ENCODE measurements at places on chromosomes 13 and 19.

DNA sequence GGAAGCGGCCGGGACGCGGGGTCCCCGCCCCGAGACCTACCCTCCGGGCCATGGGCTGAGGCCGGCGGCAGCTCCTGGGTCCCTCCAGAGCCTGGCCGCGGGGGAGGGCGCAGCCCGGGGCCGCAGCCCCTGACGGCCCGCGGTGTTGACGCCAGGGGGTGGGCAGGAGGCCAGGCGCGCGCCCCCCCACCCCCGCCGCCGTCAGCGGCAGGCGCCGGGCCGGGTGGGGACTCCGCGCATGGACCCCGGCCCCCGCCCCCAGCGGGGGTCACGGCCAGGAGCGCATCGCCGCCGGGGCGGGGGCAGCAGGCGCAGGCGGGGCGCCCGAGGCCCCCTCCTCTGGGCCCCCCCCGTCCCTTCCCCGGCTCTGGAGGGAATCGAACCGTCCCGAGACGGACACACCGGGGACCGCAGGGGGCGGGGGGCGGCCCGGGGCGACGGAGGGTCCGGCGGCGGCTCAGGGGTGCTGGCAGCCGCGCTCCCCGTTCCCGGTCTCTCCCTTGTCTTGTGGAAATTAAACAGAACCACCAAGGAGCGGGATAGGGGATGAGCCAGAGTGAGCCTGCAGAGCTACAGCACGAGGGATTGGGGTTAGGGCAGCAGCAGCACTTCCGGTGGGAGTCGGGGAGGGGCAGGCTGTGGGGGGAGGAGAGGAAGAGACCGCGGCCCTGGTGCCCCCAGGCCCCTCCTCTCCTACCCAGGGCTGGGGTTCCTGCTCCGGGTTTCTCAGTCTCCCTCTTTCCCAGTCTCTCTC, at the start of gene MEIS3:
TSS of gene MEIS3 (minus strand) at position 498 of the 754 bp plus-strand sequence. CDS start at position 52, 446 bp downstream.
- no peak for DNase-seq

GRCh38 chr13:50577806-50578205, 265.7 kb downstream of the DLEU7 start:
- no peak for DNase-seq

DNA sequence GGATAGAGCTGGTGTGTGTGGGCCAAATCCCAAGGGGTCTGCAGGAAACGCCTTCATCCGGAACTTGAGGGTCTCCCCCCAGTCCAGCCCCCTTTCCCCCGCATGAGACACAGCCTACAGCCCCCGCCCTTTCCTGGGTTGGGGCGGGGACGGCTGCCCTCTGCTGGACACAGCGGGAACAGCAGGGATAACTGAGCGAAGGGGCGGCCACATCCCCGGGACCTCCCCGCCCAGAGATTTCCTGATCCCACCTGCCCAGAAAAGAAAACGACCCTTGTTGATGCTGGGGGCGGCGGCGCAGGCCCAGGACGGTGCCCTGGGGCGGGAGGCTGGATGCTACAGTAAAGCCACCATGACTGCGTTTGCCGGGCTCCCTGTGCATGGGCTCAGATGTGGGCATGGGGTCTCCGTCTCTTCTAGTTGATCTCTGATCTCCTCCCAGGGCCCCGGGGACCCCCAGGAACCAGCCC, 14.2 kb downstream of the ONECUT3 start:
- DNase-seq = peak; percentile 32

DNA sequence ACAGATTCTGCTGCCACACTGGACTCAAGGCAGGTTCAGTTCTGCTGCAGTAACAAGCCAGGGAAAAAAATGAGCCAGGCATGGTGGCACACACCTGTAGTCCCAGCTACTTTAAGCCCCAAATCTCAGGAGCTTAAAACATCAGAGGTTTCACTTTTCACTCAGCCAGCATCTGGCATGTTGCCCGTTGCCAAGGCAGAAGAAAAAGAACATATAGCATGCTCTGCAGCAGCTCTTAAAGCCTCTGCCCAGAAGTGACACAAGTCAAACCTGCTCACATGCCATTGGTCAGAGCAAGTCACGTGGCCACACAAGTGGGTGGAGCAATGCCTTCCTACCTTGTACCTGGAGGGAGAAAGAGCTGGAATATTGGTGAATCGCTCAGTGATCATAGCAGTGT, 14.7 kb upstream of the ADGRE5 start:
- peak; percentile 64 for DNase-seq

DNA sequence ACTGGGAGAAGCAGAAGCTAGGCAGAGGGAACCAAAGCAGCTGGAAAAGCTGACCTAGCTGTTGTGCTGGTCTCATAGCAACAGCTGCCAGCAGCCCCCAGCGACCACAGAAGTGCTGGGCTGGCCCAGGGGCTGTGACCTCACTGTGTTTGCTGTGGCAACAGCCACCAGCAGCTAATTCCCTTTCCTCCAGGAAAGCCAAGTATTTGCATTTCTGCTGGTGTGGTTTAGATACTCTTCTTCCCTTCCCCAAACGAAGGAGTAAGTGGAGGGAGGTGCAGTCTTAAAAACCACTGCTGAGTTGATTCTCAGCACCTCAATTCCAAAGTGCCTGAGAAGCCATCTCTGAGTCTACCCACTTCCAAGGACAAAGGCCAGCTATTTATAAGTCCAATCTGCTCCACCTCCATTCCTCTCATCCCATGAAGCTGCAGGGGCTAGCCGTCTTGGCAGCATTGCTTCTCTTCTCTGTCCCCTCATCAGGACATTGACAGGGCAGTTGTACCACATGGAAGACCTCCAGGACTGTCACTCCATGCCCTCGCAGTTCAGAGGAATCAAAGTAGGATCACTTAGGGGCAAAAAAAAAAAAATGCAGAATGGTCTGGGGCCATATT, 11.5 kb upstream of the CCDC97 start:
- peak; percentile 72 for DNase-seq

GRCh38 chr19:47179653-47180310, 49.1 kb downstream of the SAE1 start:
- DNase-seq = no peak

- DNase-seq = no peak
Measured at GRCh38 chr13:97015661-97016350, 21.5 kb upstream of the OXGR1 start.

GRCh38 chr13:92873029-92873428, 353.6 kb upstream of the GPC6 start:
- no peak for DNase-seq

- no peak for DNase-seq
Measured at GRCh38 chr13:29323954-29324353, 271.5 kb downstream of the SLC7A1 start.

DNA sequence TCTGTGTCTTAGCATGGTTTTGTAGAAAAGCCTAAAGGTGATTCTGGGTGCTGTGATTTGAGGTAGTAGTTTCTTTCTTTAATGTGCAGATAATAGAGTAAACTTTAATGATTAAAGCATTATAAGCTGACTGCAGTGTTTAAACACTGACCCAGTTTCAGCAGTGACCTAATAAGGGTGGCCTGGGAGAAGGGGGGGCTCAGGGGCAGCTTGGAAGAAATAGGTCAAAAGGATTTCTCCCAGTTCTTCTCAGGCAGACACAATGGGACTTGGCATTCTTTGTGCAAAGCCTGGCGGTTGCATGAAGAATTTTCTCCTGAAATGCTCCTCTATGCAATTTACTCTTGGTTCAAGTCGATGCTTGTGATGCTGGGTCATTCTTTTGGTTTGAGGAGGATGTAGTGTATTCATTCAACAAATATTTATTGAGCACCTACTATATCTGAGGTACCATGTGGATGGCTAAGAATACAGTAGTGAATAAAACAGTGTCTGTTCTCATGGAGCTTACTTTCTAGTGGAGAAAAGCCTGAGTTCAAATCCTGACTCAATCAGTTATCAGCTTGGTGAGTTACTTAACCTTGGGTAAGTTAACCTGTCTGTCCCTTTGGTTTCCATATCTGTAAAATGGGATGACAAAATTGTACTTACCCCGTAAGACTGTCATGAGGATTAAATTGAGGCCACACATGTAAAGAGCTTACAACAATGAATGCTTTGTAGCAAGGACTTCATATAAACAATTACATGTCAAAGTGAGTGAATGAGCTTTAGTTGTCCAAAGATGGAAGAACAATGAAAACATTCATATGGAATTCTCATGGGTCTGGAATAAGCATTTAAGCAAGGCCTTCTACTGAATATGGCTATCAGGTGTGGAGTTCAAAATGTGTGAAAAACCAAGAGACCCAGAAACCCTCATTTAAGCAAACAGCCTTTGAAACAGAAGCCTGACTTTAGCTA, 210.2 kb downstream of the KCNRG start:
- DNase-seq = peak; percentile 17

DNA sequence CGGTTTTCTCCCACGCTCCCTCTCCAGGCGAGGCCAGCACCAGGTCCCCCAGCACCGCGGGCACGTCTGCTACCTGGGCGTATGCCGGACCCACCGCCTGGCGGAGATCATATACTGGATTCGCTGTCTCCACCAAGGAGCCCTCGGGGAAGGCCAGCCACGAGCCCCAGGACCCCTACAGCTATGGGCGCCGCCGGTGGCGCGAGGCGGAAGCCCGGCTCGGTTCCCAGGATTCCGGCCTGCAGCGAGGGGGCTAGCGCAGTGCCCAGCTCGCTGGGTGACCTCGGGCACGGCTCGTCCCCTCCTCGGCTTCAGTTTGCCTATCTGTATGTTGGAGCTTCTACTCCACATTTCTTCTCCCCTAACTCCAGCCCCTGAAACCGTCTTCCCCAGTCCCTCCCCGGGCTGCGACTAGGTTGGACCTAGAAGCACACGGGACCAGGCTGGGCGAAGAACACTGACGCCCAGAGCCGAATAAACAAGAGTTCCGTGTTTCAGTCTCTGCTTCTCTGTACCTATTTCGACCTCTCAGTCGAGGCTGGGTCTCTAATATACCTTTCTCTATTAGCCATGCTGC, 749 bp upstream of the CPT1C start:
- DNase-seq = no peak

DNA sequence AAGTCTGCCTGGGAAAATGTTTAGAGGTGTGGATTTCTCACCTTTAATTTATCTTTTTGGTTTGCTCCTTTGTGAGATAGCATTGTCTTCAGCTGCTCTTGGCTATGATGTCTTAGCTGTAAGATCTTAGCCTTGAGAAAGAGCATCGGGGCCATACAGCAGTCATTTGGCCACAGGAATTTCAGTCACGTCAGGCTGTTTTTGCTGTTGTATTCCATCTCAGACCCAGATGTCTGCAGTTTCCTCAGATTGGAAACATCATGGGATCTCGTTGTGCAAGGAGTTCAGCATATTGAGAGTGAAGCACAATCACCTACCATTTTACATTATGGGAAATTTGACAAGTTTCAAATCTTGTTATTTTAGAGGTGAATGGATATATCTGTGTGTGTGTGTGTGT, 89.3 kb upstream of the C1QTNF9B start:
- peak; percentile 89 for DNase-seq

GRCh38 chr19:44718441-44719261, 19.7 kb downstream of the CEACAM16 start:
- peak; percentile 94 for DNase-seq

- DNase-seq = no peak
Measured at GRCh38 chr19:54949412-54949811, 2.1 kb upstream of the NLRP7 start.

GRCh38 chr19:18278521-18279265, 2.7 kb downstream of the JUND start:
- peak; percentile 45 for DNase-seq

DNA sequence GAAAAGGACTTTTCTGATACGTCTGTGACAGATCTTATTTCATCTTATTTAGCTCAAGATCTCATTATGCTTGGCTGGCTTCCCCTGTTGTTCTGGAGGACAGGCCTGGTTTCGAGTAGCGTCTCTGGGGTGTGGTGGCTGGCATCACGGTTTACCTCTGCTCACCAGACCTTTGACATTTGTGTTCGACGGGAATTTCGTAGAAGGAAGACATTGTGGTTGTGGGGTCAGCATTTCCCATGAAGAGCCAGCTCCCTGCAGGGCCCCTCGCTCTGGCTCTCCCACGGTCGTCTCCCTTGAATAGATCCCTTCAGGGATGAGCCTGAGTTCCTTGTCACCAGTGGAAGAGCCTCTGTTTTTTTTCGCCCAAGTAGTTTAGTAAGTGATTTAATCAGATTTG, 78.6 kb upstream of the TEX29 start:
- no peak for DNase-seq

- DNase-seq = no peak
Measured at GRCh38 chr13:111289251-111289650, 31.2 kb upstream of the TEX29 start.

DNA sequence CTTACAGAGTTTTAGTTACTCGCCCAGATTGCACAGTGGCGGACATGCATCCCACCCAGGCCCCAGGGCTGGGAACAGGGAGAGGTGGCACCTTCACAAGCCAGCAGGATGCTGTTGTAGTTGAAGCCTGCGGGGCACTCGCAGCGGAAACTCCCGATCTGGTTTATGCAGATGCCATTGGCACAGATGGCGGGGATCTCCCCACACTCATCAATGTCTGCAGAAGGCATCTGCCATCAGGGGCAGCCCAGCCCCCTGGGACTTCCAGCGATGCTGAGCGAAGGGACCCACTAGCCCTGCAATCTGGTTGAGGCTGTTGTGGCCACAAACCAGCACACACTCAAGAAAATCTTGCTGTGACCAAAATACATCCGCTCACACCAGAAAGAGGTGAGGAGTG, 44.6 kb downstream of the CCL25 start:
- DNase-seq = no peak

- DNase-seq = no peak
Measured at GRCh38 chr19:40539070-40539469, 37.6 kb upstream of the SHKBP1 start.

DNA sequence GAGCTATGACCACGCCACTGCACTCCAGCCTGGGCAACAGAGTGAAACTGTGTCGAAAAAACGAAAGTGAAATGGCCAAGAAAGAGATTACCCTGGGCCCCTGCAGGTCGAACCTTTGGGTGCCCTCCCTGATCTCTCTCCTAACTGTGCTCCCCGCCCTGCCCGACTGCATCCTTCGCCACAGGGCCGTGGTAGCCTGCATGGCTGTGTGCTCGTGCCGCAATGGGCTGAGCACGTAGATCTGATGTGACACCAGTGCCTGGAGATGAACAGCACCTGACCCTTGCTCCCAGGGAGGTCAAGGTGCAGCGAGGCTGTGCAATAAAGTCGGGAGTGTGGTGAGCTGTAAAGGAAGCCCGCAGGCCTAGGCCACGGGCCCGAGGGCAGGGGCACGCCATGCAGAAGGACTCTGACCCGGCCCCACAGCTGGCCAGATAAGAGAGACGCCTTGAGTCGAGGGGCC, 60.2 kb downstream of the PEX11G start:
- DNase-seq = no peak

- DNase-seq = no peak
Measured at GRCh38 chr19:4310247-4311121, 6.1 kb downstream of the FSD1 start.

GRCh38 chr13:92187378-92187989, 789.1 kb downstream of the GPC5 start:
- peak; percentile 49 for DNase-seq

GRCh38 chr19:30223866-30224688, 148.1 kb upstream of the ZNF536 start:
- no peak for DNase-seq

DNA sequence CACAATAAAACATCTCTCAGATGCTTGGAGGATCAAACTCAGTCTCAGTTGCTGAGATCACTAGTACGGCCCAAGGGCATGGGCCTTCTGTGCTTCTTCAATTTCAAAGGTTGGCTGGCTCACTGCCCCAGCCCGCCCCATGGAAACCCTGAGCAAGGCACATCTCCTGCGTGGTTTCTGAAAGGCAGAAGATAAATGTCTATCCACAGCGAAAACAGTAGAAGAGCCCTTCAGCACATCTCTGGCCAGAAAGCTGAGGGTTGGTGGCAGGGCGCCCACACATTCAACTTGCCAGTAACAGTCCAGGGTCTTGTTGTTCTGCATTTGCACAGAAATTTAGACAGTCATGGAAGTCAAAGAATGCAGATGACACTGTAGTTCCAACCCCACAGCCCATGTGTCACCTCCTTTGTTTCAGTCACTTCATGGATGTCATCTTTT, 24.0 kb upstream of the KATNAL1 start:
- no peak for DNase-seq

- DNase-seq = no peak
Measured at GRCh38 chr13:76750126-76750525, 136.1 kb downstream of the KCTD12 start.

Measured in cardiac fibroblast (primary cell).